ENCODE measurements at places on chromosomes 12 and 14.

GRCh38 chr12:116466536-116466935 is 92.6 kb upstream of the MAP1LC3B2 start:
- DNase-seq: no peak

DNA sequence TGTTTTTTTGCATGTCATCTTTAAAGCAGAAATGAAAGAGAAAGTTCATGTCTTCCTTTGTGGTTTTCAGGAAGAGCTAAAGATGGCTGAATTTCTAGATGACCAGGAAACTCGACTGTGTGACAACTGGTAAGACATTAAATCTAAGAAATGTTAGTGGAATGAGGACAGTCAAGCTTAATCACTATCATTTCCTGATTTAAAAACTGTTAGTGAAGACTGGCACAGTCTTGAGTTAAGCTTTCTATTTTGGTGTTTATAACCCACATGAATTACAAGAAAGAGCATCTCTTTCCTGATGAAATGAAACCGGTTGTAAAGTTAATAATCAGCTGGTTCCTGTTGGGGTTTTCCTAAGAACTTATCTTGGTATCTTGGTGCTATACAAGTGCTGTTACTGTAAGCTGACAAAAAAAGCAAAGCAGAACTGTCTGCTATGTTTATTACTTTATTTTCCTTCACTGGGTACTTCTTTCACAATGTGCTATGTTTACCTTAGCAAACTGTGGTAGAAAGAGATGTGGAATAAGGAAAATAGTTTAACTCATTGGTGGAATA is 5.2 kb downstream of the TRAFD1 start:
- DNase-seq: no peak

DNA sequence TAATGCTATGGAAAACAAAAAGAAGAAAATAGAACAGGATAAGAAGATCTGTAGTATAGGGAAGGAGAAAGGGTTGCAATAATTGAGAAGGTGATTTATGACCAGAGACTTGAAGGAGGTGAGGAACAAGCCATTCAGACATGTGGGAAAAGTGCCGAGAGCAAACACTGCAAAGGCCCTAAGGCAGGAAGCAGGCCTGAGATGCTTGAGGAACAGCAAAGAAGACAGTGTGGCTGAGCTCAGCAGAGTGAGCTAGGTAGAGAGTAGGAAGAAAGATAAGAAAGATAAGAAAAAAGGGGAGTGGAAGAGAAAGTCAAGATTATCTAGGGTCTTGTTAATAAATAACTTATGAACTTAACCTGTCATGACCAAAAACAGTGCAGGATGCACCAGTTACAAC is 671.8 kb downstream of the RPS29 start:
- no peak for DNase-seq

DNA sequence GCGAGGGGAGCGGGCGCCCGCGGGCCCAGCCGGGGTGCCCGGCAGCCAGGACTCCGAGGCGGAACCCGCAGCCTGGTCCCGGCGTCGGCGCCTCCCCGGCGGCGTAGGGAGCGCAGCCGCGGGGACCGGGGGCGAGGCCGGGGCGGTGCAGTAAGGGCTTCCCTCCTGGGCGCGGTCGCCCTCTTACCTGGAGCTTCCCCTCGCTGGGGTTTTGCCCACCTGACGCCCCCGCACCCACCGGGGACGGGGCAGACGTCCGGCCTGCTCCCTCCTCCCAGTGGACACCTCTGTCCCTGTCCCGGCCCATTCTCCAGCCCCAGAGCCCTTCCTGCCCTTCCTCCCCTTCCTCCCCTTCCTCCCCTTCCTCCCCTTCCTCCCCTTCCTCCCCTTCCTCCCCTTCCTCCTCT is 413 bp upstream of the TUBA1C start:
- DNase-seq: no peak

- no peak for DNase-seq
These were observed 176.7 kb downstream of the PAH start for GRCh38 chr12:102740141-102740955.

DNA sequence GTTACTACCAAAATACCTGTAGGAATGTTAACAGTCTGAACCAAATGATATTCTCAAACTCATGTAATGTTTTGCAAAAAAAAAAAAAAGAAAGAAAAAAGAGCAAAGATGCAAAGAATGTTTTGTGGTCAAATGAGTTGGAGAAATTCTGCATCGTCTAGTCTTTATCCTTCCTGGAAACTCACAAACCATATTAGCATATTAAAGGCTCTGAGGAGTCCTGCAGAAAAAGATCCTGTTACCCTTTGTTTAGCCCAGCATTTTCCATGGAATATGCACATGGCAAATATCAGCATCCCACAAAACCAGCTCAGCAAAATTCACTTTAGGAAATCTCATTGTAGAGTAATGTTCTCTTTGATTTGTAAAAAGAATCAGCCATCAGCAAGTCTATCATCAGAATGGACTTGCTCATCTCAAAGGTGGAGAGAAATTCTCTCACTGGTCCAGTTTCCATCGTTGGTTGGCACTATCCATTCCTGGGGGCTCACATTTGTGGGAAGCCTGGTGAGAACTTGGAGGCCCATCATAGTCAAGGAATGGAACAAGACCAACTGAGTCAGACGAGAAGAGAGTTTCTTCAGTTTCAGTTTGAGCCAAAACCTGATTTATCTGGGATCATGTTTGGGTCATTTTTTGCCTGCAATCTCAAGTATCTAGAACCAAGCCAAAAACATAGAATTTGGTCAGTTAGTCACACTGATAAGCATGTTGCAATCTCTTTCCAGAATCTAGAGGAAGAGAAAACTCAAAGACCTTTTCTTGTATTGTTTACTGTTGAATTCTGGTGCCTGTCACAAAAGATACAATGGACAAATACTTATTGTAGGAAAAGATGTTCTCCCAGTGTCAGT is 129.8 kb downstream of the TBX5 start:
- no peak for DNase-seq

GRCh38 chr12:79288911-79289310 is 401.9 kb downstream of the PAWR start:
- DNase-seq: no peak

DNA sequence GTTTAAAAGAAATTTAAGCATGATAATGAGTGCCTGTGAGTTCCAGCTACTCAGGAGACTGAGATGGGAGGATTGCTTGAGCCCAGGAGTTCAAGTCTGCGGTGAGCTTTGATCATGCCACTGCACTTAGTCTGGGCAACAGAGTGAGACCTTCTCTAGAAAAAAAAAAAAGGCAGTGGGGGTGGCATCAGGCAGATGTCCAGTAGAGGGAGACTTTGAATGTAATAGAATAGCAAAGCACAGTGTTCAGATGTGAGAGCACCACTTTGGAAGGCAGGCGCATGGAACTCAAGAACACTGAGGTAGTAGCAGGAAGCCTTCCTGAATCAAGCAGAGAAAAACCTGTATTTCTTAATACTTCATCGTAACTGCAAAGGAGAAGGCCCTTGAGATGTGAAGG is 394.5 kb upstream of the GARIN6 start:
- no peak for DNase-seq

GRCh38 chr12:25376985-25377384 is 126.3 kb upstream of the KRAS start:
- DNase-seq: no peak

GRCh38 chr14:99579903-99580571 is 24.0 kb downstream of the CCDC85C start:
- peak; percentile 50 for DNase-seq

- DNase-seq: no peak
These were observed 77.4 kb downstream of the ST8SIA1 start for GRCh38 chr12:22257100-22257499.

DNA sequence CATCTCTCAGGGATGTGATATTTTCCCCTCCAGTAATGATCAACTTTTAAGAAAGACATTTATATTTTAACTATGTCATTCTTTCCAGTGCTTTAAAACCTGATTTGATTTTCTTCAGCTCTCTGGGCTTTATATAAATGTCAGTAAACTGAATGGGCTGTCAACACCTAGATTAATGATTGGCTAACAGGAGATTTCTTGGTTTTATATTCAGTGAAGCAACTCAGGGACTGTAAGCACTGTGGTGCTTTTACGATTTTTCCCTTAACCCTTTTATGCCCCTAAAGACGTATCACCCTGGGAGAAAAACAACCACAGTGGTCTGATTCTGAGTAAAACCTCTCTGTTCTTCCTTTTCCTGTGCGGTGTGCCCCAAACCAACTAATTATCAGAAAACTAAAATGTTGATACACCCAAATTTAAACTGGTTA is 38.0 kb downstream of the PTGER2 start:
- DNase-seq: no peak

DNA sequence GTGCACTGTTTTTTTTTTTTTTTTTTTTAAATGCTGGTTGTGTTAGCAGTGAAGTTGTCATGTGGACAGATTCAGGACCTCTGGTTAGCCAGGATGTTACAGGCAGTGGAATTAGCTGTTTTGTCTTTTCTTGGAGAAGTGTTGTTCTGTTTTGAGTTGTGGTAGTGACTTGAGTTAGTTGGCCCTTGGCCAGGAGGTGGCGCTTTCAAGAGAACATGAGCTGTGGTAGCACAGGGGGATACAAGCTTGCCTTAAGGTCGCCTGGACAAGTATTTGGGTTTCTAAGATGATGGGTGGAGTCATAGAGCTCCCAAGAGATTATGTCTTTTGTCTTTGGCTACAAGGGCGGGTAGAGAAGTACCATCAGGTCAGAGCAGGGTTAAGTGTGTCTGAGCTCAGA is 33.3 kb upstream of the CCDC198 start:
- no peak for DNase-seq

- no peak for DNase-seq
These were observed 488.5 kb downstream of the LRFN5 start for GRCh38 chr14:42095155-42095554.

DNA sequence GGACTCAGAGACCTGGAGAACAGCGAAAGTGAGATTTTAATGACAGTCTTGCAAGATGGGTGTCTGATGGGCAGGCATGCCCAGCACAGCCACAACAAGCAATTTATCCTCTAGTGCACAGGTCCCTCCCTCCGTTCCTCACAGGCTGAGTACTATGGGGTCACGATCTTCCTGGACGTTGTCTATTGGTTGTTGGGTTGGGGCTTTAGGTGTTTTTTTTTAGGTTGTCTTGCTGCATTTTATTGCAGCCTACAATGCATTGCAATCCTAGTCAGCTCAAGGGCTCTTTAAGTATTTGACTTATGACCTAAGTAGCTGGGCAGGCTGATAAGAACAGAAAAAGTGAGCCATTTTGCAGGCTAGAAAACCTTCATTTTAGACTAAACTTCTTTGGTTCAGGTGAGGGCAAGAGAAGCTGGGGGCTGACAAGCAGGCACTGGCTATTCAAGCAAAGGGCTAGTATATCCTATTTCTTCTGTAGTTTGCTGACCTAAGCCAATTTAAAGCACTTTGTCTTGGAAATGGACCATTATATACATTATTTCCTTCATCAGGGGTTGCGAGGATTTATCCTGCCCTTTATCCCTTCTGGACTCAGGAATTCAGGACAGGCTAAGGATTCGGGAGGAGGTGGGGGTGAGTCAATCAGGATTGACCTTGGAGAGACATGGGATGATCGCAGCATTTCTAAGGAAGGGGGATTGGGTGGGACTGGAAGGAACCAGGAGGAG is 6.0 kb downstream of the KRT7 start:
- DNase-seq: no peak

GRCh38 chr12:58306266-58307000 is 365.1 kb downstream of the ATP23 start:
- no peak for DNase-seq

GRCh38 chr12:116556356-116556952 is 2.7 kb upstream of the MAP1LC3B2 start:
- DNase-seq: no peak

DNA sequence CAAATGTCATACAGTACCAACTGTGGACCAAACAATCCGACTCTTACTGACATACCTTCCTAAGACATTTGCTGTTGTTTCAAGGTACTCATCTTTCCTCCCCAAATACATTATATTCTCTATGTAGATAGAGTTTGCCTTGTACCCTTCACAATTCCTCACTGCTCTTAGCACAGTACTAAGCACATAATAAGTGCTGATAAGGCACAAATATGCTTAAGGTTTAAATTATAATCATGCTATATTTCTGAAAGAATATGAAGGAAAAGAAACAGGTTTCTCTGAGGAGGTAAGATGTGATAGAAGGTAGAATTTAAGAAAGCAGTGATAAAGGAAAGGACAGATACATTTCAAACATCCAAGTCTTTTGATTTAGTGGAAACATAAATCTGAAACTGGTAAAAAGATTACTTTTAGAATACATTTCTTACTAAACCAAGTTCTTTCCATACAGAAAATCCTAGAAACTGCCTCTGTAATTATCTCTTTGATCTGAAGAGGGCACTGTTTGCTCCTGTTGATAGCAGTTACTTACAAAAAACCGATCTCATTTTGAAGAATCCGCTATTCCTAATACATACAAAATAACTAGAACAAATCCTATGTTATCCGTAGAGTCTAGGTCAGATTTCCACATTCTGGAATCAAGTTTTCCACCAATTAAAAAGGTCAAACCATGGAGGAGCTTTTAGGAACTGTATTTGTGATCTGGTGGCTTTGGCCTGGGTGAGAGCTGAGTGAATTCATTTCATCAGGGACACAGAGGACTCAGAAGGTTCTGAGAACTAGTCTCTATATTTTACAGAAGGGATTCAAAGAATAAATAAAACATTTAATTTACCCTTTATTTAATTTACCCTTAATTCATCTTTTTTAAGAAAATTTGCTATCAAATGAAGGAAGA is 311.9 kb downstream of the DAD1 start:
- DNase-seq: no peak

DNA sequence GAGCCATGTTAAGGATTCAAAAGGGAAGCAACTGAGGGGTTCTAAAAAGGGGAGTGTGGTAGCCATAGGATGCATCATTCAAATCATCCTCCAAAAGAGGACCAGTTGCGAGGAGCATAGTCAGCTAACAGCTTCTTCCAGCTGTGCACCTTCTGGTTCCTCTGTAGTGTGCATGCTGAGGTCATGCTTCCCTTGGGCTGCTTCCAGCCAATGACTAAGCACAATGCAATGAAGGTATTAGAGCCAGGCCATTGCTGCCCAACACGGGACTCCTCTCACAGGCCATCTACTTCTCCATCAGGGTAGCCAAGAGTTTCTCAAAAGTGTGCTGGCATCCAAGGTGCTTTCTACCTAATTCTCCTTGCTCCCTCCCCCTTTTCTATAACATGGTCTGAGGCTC is 69.2 kb upstream of the ARID2 start:
- DNase-seq: no peak

GRCh38 chr12:27229367-27229766 is 14.7 kb upstream of the STK38L start:
- no peak for DNase-seq

GRCh38 chr14:20866963-20867362 is 24.2 kb upstream of the RNASE3 start:
- DNase-seq: no peak

GRCh38 chr12:76316468-76316867 is 31.7 kb downstream of the BBS10 start:
- DNase-seq: no peak
